ENCODE measurements at places on chromosomes 6 and 20.

DNA sequence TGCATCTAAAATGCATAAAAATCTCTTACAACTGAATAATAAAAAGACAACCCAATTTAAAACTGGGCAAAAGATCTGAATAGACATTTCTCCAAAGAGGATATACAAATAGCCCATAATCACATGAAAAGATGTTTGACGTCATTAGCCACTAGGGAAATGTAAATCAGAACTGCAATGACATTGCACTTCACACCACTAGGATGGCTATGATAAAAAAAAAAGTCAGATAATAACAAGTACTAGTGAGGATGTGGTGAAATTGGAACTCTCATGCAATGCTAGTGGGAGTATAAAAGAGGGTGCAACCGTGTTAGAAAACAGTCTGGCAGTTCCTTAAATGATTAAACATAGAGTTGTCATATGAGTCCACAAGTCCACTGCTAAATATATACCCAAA lies 24.3 kb upstream of the TBX18 start:
- no peak for DNase-seq

GRCh38 chr20:33656010-33656782 lies 5.9 kb upstream of the C20orf144 start:
- no peak for DNase-seq

- no peak for DNase-seq
Observed at GRCh38 chr6:98653179-98653578, 181.2 kb upstream of the POU3F2 start.

GRCh38 chr20:51255417-51255816 lies 232.5 kb upstream of the KCNG1 start:
- no peak for DNase-seq

GRCh38 chr6:132016396-132016795 lies 65.2 kb upstream of the CCN2 start:
- no peak for DNase-seq

DNA sequence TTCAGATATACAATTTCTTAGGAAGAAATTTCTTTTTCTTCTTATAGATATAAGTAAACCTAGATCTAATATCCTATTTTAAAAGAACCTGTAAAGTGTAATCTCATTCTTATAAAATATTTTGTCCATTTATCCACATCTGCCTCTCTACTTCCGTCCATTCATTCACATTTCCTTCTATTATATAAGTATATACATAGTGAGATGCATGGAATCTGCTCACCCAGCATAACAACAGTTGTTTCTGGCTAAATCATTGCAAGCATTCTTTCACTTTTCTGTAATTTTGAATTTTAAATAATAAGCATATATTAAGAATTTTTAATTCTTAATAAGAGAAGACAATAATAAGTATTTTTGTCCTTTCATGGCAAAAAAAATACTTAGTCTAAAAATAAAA lies 45.4 kb downstream of the CEP162 start:
- DNase-seq = no peak

DNA sequence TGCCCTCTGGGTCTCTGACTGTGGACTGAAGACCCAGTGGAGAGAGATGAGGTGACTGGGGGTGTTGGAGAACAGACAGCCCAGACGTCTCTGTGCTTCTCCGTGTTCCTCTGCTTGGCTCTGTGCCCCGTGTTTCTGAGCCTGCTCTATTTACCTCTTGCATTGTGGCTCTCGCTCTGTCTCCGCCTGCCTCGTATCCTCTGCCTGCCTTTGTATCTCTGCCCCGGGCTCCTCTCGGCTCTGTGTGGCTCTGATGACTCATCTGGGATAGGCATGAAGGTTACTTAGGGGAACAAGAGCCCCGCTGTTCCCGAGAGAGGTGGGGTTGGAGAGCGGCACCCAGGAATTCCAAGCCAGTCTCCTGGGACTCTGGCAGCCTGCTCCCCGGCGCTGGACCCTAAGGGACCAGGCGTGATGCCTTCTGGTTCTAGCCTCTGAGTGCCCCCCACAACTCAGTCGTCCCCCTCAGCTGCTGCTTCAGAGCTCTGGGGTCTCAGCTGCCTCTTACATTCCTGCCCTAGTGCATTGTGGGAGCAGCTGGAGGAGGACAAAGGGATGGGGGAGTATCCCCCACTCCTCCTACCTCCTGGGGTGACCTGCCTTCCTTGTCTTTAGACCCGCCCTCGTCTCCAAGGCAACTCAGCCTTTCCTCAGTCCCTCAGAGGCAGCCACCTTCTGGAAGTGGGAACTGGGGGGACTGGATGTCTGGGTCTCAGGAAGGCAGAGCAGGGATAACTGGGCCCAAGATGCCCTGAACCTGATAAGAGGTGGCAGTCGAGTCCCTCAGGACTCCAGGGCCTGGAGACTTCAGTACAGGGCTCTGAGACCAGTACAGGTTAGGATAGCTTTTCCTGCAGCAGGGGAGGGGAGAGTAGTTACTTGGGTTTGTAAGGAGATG lies 1.9 kb downstream of the DDR1 start:
- no peak for DNase-seq

DNA sequence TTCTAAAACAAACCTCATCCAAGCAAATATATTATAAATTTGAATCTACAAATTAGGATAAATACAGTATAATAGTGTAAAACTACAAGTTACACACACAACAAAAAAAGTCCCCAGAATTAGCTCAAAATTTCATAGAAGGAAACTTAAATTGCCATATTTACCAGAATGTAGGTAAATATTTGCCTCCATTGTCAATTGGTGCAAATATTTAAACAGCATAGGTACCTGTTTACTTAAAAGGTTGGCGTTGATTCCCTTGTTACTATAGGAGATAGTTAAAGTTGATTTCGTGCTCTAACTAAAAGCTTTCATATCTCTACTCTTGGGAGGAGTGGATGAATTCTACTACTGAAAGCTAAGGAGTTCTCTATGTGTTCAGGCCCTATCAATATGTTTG lies 111.6 kb upstream of the TENT5A start:
- no peak for DNase-seq

DNA sequence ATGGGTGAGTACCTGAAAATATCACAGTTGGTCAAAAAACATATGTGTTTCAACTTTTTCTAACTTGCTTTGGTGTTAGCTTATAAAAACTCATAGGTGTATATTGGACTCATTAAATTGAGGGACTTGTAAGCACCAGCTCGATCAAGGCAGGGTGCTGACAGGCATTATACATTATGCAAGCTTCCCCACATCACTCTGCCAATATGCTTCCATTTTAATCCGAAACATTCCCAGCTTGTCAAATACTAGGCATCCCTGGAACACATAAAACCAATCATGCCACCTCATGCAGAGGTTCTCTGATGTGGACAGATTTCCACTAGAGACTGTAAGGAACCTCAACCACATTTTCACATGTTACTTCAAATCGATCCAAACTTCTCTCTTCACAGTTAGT lies 187.3 kb upstream of the NT5E start:
- DNase-seq = no peak
